ENCODE measurements at places on chromosomes 5 and 9.

- DNase-seq: no peak
Measured at GRCh38 chr9:18477121-18477660, 3.2 kb downstream of the ADAMTSL1 start.

- DNase-seq: no peak
Measured at GRCh38 chr9:88177371-88177770, 39.1 kb upstream of the SPATA31C2 start.

DNA sequence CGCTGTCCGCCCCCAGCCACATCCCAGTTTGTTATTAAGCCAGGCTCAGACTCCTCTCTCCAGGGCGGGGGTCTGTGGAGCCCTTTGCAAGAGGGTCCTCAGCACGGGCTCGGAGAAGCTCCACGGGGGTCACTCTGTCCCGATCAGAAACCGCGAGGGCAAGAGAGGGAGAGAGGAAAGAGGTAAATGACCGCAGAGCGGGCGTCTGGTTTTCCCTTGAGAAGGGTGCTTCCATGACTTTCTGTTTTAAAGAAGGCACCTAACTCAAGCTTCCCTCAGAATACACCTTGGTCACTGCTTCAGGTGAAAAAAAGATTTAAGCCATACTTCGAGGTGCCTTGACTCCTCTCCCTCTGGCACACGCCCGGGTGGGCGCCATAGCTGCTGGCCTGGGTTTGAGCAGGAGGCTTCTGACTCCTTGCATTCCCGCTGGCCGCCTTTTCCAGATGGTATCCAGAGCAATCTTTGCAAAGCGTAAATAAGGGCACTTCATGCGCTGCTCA is 5.8 kb upstream of the TERT start:
- DNase-seq: no peak

- no peak for DNase-seq
Measured at GRCh38 chr5:56167519-56167918, 65.6 kb downstream of the ANKRD55 start.

GRCh38 chr9:16475996-16476395 is 394.5 kb downstream of the BNC2 start:
- no peak for DNase-seq

DNA sequence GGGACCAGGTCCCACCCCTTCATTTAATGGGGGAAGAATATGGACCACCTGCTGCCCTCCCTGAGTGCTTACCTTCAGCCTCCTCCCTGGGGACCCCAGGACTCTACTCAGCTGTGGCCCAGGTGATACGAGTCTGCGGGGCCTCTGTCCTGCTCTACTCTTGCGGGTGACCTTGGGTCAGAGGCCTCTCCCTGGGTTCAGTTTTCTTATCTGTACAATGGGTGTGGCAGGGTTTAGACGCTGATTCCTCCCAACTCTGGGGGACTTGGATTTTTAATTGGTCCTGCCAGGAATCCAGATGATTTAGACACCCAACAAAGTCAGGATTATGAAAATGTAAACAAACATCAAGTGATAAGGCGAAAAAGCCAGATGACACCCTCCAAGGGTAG is 25.0 kb downstream of the FAM163B start:
- no peak for DNase-seq

GRCh38 chr5:57174128-57174889 is 450 bp downstream of the GPBP1 start:
- DNase-seq: no peak

DNA sequence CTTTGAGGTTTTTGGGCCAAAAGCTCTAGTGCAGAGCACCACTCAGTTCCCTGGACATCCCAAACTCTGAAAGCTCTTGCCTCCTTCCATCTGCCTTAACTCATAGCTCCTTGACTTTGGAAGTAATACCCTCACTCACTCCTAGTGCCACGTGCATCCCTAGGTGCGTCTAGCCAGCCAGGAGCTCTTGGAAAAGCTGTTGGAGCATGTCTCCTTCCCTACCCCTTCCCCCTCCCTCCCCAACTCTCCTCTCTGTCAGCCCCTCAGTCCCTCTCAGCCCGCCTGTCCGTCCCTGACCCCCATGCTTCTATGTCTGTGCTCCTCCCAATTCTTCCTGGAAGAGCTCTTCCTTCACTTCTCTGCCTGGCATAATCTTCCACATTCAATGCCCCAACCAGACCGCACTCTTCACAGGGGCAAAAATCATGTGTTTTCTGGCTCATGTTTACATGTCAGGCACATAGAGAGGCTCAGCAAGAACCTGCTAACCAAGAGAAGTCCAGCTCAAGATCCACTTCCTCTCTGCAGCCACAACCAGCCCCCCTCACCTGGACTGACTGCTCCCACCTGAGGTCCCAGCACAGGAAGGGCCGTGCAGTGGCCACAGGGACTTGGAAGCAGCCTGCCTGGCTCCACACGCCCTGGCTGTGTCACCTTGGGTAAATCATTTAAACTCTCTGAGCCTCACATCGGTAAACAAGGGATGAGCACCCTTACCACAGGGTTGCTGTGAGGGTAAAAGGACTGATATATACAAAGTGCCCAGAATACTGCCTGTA is 58.4 kb downstream of the WHRN start:
- no peak for DNase-seq

DNA sequence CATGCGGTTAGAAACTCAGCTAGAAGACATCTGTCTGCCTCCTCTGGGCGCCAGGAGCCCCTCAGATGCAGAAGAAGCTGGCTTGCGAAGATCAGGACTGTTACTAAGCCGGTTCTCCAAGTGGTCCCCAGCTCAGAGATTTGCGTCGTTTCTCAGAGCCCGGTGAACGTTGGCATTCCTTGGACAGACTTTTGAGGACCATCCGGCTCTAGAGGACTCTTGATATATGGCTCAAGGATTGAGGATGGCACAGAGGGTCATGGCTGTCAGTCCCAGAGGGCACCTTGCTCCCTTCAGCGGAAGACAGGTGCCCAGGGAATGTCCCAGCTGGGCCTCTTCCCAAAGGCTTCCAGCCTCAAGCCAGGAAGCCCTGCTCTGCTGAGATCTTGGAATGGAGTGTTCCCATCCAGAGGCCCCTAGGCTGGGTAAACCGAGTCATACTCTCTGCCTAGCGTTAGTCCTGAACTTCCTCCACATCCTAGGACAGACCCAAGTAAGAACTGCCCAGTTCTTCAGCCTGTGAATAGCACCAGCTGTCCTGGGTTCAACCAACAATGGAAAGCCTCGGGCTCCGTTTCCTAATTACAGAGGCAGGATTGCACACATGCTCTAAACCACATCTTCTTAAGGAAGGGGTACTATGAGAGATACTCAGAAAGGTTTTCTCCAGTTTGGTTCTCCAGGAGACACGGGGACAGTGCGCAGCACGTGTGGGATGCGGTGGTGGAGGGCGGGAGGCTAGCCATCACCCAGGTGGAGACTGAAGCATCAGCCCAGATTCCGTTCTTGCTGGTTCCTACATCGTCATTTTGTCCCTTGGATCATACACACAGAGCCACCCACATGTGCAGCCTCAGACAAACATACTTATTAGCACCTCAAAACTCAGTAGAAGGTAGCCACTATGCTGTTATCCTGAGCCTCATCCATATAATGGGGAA is 51.4 kb downstream of the ZNF354C start:
- no peak for DNase-seq

- no peak for DNase-seq
Measured at GRCh38 chr9:77017505-77017894, 2.0 kb upstream of the FOXB2 start.

DNA sequence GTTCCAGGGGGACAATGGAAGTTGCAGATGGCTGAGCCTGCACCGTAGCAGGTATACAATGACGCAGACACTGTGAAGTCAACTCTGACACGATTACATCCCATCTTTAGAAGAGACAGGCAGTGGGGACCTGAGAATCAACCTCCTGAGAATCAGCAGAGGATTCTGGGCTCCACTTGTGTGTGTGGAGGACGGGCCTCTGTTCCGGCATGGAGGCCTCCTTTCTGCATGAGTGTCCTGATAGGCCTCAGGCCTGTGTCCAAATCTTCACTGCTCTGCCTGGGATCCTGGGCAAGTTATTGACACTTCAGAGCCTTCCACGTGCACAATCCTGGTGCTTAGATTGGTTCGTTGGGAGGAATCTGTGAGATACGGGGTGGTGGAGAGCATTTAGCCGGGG is 151.2 kb upstream of the COL5A1 start:
- DNase-seq: no peak

DNA sequence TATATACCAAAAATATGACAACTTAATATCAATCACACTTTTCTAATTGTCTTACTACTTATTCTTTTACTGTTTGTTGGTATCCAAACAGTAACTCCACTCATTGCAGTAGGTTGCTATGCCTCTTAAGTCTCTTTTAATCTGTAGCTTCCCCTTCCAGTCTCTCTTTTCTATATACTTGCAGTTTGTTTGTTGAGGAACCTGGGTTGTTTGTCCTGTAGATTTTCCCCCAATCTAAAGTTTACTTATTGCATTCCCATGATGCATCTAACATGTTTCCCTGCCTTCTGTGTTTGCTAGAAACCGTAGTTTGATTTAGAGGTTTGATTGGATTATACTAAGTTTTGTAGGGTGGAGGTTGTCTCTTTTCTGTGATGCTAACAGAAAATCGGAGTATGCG is 10.6 kb downstream of the PDE8B start:
- no peak for DNase-seq

DNA sequence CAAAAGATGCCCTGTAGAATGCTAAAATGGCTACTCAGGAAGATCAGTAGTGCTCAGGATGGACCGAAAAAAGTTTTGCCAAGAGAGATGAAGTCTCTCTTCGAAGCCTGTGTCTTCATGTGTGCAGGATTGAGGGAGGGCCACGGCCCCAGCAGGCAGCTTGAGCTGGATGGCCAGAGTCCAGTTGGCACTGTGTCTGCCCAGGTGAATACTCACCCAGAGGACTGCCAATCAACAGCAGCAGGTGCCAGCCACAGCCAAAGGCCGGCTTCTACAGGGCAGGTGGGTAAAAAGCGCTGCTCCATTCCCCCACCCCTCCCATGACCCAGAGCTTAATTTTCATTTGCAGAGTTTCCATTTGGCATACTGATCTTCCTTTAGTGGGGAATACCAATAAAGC is 287.9 kb upstream of the ZNF608 start:
- DNase-seq: no peak

DNA sequence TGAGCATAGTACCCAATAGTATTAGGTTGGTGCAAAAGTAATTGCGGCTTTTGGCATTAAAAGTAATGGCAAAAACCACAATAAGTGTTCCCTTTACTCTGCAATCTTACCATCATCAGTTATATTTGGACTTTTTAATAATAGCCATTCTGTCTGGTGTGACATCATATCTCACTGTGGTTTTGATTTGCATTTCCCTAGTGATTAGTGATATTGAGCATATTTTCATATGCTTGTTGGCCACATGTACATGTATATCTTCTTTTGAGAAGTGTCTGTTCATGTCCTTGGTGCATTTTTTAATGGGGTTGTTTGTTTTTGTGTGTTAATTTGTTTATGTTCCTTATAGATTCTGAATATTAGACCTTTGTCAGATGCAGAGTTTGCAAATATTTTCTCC is 289.9 kb downstream of the FAM170A start:
- no peak for DNase-seq

DNA sequence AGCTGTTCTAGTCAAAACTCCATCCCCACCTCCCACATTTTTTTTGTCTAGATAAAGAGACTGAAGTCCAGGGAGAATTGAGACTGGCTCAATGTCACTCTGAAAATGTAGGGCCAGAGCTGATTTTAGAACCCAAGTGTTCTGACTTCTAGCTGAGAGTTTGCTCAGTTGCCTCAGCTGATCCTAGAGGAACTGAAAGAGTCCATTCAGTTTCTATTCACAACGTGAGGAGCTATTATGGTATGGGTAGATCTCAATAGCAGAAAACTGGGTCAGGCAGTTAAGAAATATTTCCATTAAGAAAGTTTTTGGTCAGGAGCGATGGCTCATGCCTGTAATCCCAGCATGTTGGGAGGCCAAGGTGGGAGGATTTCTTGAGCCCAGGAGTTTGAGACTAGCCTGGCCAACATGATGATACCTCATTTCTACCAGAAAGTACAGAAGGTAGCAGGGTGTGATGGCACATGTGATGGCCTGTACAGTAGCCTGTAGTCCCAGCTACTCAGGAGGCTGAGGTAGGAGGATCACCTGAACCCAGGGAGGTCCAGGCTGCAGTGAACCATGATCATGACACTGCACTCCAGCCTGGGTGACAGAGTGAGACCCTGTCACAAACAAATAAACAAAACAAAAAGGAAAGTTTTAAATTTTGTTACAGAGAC is 61.7 kb downstream of the GLRA1 start:
- DNase-seq: no peak

GRCh38 chr5:110865400-110866094 is 126.7 kb downstream of the SLC25A46 start:
- no peak for DNase-seq

GRCh38 chr5:165616490-165617405 is 2111.3 kb downstream of the MAT2B start:
- DNase-seq: no peak

- no peak for DNase-seq
Measured at GRCh38 chr5:60576425-60576824, 123.5 kb downstream of the DEPDC1B start.

DNA sequence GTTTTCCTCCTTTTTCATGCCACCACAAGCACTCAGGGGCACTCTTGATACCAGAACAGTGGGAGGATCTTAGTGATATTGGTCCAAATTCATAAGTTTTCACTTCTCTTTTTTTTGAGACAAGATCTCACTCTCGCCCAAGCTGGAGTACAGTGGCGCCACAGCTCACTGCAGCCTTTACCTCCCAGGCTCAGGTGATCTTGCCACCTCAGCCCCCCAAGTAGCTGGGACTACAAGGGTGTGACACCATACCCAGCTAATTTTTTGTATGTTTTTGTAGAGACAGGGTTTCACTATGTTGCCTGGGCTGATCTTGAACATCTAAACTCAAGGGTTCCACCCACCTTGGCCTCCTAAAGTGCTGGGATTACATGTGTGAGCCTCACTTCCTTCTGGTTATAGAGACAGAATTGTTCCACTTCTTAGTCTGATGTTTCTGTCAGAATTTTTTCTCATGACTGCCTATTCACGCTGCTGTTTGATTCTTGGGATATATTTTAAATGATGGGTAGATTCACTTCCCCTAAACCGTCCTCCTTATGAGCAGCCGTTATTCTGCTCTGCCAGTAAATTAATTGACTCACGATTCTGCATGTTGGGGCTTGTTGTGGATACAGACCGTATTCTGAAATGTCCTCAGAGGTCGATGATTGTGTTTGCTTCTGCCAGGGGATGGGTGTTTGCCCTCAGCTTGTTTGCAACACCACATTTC is 30.8 kb downstream of the MTAP start:
- DNase-seq: no peak

DNA sequence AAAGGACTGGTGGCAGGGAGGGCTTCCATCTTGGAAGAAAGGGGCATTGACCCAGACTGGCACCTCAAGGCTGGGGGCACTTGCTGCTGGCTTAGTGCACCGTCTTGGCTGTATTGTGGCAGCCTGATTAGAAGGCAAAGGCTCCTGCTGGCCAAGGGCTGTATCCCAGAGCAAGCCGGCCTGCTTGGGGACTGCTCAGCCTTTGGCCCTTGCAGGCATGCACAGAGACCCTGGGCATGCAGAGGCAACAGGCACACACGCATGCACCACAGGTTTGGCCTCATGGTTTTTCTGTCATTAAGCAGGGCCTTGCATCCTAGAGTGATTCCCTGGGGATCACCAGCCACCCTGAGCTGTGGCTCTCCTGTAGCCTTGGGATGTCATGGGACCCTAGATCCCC is 29.0 kb downstream of the PITX1 start:
- DNase-seq: no peak
